ENCODE measurements at places on chromosomes 16 and 17.

DNA sequence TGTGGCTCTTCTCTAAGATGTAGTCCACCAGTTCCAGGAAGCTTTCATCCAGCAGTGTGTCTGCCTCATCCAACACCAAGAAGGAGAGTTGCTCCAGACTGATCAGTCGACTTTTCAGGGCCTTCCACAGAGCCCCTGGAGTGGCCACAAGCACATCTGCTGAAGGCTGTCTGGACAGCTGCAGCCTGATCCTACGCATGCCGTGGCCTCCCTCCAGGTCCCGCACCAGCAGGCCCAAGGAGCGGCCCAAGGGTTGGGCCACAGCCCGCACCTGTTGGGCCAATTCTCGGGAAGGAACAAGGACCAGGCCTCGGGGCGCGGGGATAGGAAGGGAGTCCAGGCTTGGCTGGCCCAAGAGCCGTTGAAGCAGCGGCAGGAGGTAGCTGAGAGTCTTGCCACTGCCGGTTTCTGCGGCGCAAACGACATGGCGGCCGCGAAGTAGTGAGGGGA is 729 bp downstream of the DDX28 start:
- no peak for DNase-seq

GRCh38 chr17:57600074-57600473 is 145.0 kb downstream of the CCDC182 start:
- DNase-seq: no peak

- DNase-seq: no peak
Measured at GRCh38 chr16:11547118-11547916, 39.4 kb downstream of the LITAF start.

DNA sequence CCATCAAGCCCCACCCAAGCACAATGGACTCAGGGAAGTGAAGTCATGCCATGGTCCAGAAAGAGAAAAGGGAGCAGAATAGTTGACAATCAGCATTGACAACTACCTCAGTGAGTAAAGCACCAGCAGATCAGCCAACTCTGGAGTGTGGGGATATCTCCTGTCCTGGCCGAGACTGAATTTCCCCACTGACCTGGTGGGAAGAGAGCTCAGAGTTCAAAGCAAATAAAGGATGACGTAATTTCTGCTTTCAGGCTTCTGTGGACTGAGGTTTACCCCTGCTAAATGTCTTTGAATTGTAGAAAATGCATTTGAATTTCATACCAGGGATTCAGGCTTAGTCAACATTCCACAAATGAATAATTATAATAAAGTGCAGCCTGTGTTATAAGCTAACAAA is 152.9 kb downstream of the CBLN1 start:
- no peak for DNase-seq

GRCh38 chr16:88316151-88316550 is 66.6 kb upstream of the ZNF469 start:
- no peak for DNase-seq

DNA sequence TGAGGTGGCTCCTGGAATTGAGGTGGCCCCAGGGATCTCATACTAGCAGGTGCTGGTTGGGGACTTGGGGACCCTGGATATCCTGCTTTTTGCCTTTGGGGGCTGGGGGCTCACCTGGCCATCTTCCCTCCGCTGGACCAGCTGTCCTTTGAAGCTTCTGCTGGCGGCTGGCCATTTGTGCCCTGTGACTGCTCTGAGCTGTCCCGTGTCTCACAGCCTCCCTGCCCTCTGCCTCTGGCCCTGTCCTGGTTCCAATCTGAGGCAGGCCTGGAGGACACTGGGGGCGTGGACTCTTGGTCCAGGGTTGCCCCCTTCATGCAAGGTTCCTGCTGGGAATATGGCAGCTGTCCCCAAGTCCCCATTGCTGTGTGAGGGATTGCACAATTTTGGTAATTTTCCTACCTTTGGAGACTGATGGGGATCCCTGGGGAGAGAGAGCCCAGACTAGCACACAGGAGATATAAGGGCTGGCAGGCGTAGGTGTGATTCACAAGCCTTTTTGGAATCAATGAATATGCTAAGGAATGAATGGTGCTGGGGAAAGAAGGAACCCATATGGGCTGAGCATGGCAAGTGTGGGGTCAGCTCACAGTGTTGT is 19.2 kb downstream of the ADCY7 start:
- no peak for DNase-seq
